ENCODE measurements at places on chromosomes 16 and 17. TPM values are rescaled to one million over a fixed set of nuclear protein-coding genes. Genes with fewer than 3 reads are reported as not detected.
A peak's percentile ranks its signal among the peaks of the same experiment; 100 is the strongest.

Gene AATK
- 0.32 TPM for total RNA-seq

DNA sequence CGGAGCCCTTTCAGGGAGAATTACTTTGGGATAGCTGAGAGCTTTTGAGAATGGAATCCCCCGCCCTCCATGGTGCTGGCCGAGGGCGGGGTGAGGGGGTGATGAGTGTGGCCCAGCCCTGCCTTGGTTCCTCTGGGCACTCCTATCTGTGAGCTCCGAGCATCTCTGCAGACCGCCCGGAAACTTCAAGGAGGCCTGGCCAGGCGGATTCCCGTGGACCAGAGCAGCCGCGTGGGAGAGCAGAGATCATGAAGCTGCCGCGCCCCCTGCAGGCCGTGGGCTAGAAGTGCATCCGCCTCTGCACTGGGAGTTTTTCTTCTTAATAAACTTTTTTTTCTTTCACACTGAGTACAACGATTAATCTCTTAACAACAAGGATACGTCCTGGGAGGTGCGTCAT, 392.9 kb upstream of the EEF2KMT start:
- peak; percentile 38 for DNase-seq

GRCh38 chr17:43917348-43918025, 10.2 kb upstream of the MPP2 start:
- DNase-seq, result peak; percentile 73

DNA sequence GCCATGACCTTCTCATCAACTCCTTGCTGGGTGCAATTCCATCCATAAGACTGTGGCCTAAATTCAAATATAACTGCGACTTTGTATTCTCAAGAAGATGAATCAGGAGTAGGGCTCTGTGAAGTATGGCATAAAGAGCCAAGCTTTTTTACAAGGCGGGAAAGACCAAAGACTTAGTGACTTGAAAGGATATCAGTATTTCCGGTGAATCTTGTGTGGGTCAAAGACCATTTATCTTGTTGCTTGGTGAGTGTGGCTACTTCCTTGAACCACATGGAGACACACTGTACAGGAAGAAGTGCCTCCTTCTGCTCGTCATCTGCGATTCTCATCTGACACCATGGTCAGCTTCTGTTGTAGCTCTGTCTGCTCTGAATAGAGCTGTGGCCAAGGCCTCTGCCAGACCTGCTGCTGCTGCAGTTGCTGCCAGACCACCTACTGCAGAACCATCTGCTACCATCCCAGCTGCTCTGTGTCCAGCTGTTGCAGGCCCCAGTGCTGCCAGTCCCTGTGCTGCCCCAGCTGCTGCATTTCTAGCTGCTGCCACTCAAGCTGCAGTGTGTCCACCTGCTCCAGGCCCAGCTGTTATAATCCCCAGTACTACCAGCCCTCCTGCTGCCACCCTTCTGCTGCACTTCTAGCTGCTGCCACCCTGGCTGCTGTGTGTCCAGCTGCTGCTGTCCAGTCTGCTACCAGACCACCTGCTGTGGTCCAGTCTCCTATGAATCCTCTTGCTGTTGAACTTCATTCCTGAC, 6.1 kb upstream of the KRTAP2-4 start:
- no peak for DNase-seq
